ENCODE measurements at places on chromosomes 12 and 14.

GRCh38 chr14:74720526-74720925 lies 7.6 kb downstream of the FCF1 start:
- no peak for DNase-seq

GRCh38 chr14:77436042-77436441 lies 12.7 kb upstream of the NOXRED1 start:
- DNase-seq: no peak

- no peak for DNase-seq
Measured at GRCh38 chr12:109291521-109292341, 17.4 kb downstream of the FOXN4 start.

DNA sequence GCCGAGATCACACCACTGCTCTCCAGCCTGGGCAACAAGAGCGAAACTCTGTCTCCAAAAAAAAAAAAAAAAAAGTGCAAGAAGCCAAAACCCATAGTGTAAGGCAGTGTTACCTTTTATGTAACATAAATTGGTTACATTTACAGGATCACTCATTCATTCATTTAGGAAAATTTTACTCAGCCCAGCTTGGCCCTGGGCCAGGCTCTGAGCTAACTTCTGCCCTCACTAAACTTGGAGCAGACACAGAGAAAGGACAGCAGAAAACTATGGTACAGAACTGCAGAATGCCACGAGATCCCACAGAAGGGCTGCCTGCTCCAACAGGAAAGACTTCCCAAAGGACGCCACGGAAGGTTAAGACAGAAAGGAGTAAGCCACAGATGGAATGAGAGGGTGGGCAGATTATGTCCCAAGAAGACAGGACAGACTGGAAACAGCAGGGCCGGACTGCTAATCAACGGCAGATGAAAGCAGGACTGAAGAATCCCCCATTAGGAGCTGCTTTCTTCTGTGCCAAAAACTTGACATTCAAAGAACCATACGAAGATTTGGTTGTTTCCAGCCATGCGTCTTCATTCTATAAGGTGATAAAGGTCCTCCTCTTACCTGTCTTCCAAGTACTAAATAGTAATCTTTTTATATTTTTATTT lies 18.9 kb downstream of the PPP1R13B start:
- no peak for DNase-seq

GRCh38 chr14:98958048-98958631 lies 313.9 kb downstream of the BCL11B start:
- no peak for DNase-seq

GRCh38 chr12:107235600-107235999 lies 142.3 kb upstream of the CRY1 start:
- no peak for DNase-seq

DNA sequence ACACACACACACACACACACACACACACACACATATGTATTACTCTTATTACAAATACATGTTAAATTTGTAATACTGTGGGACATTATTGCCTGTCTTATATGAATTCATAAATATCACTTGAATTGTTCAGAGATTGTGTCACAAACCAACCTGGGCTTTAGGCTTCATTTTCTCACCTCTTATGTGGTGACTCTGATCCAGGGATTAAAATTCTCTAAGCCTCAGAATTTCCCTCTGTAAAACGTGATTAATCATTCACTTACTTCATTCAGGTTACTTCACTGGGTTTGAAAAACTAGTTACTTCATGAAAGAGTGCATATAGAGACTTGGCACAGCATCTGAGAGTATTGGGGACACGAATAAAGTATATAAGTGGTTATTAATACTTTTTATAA lies 240.3 kb upstream of the PDZRN4 start:
- DNase-seq: no peak

- DNase-seq: no peak
Measured at GRCh38 chr14:58966997-58967396, 221.5 kb upstream of the DAAM1 start.

DNA sequence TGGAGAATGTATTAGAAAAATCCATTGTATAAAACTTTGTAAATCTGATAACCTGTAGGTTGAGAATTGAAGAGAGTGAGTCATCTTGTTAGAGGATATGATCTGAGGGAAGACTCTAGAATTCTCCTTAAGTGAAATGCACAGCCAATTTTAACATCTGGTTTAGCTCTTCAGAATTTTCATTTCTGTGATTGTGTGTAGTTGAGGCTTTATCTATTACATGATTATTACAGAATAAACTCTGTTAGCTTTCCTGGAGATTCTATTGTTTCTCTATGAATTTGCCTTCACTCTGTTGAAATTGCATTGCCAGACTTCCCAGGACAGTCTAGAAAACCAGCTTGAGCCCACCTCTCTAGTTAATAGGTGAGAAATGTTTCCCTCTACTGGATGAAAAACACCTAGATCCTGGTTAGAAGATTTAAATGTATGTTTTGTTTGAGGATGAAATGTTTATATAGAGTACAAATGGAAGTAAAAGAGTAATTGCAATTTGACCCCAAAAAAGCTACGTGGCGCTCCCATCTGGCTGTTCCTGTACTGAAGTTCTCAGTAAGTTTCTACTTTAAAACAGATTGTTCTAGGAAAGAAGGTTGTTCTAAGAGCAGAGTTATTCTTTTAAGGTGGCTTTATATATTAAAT lies 2.9 kb downstream of the NUDT4 start:
- no peak for DNase-seq

GRCh38 chr14:93063393-93063792 lies 52.3 kb downstream of the ITPK1 start:
- DNase-seq: no peak

- no peak for DNase-seq
Measured at GRCh38 chr12:128551266-128551665, 272.5 kb downstream of the SLC15A4 start.

DNA sequence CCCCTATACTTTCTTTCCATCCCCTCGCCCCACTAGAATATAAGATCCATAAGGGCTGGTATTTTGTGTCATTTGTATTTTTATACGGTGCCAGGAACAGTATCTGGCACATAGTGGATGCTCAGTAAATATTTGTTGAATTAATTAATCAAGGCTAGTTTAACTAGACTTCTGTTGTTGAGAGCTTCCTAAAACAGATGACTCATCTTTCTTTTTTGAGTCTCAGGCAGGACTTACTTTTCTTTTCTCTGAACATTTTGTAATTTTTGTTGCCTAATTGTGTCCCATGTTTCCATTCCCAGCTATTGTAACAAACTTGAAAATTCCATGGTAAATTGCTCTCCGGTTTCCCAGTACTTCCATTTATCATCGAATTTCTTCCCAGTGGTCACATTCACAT lies 16.7 kb downstream of the STK38L start:
- DNase-seq: no peak

- DNase-seq: no peak
Measured at GRCh38 chr14:30191639-30192279, 264.1 kb upstream of the PRKD1 start.

- no peak for DNase-seq
Measured at GRCh38 chr12:124827588-124828184, 36.0 kb downstream of the SCARB1 start.

GRCh38 chr14:22448035-22448904 lies 140.8 kb downstream of the DAD1 start:
- DNase-seq: no peak

- no peak for DNase-seq
Measured at GRCh38 chr14:47040550-47040949, 389.0 kb upstream of the RPL10L start.

- no peak for DNase-seq
Measured at GRCh38 chr14:104810316-104810715, 9.4 kb downstream of the ZBTB42 start.

DNA sequence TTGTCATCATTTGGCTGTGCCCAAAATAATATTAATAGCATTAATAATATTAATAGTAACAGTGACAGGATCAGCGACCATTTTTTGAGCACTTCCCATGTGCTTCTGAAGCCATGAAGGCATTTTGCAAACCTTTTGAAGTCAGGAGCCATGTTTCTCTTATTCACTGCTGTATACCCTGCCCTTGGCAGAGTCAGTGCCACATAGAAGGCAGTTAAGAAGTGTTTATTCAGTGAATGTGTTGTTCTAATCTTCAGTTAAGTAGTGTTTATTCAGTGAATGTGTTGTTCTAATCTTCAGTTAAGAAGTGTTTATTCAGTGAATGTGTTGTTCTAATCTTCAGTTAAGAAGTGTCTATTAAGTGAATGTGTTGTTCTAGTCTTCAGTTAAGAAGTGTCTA lies 319.7 kb upstream of the NAV3 start:
- no peak for DNase-seq

- DNase-seq: no peak
Measured at GRCh38 chr12:86735851-86736250, 479.7 kb upstream of the MGAT4C start.

GRCh38 chr12:47234576-47235141 lies 154.9 kb upstream of the AMIGO2 start:
- DNase-seq: no peak

DNA sequence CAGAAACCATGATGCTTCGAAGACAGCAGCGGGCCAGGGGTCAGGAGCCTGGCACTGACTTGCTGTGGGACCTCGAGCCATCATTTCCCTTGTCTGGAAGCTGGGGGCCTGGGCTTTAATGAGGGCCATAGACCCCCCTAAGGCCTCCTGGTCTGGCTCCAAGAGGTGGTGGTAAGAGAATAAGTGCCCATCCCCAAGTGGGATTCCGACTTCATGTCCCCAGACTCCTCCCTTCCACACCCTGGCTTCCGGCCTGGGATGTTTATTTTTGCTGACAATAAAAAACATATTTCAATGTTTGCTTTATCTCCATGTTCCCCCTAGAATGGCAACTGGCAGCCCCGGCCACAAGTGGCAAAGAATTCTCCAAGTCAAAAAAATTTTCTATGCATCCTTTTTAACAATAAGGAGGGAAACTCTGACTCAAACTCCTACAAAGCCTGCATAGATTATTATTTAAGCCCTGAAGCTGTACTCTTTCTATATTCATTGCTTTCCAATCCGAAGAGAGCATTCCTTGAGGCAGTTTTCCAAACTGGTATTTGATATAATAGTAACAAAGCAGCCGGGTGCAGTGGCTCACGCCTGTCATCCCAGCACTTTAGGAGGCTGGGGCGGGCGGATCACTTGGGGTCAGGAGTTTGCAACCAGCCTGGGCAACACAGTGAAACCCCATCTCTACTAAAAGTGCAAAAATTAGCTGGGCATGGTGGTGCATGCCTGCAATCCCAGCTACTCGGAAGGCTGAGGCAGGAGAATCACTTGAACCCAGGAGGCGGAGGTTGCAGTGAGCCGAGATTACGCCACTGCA lies 84.0 kb downstream of the ITPK1 start:
- no peak for DNase-seq

DNA sequence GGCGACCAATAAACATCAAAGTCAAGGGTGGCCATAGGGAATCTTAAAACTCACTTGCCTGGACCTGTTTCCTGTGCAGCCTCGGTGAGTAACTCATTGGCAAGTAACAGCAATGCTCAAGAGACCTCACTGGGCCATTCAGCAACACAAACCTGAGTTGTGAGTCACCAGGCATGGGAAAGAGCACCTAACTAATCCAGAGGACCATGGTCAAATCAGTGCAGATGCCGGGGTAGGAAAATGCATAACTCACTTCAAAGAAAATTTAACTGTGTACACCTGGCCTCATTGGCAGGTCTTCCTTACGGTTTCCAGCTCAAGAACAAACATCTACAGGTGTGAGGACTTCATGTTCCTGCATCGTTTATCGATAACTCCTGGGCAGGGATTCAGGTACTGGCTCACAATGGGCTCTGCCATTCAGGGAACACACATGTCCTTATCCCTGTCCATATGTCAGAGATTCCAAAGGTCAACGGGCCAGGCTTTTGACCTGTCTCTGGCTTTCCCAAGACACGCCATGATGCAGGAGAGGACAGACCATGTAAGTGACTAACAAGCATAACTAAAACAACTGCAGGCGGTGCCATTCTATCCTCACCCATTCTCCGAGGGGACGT lies 211.8 kb downstream of the ANO2 start:
- DNase-seq: no peak

DNA sequence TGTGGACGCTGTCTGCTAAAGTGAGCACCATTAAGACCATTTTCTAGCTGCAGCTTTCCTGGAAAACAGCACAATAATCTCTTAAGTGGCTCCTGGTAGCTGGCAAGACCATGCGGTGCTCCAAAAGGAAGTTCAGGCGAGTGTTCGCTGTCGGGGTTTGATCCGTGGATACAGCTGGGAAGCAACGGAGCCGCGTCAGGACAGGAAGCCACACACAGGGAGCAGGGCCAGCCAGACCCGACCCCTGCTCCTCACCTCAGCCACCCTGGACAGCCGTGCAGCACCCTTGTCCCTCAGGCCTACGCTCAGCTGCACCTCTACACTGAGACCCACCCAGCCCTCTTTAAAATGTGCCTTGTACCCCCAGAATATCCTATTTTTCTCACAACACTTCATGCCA lies 19.4 kb downstream of the ZFYVE21 start:
- DNase-seq: no peak

- no peak for DNase-seq
Measured at GRCh38 chr14:52898496-52898895, 52.4 kb downstream of the FERMT2 start.

GRCh38 chr12:1703771-1704722 lies 13.2 kb downstream of the ADIPOR2 start:
- no peak for DNase-seq

DNA sequence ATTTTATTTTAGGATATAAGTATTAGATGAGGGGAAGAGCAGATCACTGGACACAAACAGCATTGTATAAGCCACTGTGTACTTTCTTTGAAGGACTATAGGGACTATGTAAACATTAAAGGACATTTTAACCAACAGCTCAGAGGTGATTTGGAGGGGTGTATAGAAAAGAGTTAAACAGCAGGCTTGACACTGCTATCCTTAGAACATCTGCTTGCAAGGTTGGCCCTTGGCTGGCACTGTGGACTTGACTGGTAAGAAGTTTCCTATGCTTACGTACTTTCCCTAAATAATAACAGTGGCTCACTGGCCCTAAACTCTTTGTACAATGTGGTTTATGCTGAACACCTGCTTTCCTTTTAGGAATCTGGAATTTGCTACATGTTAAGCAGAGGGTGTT lies 28.7 kb downstream of the ZFYVE26 start:
- DNase-seq: no peak

DNA sequence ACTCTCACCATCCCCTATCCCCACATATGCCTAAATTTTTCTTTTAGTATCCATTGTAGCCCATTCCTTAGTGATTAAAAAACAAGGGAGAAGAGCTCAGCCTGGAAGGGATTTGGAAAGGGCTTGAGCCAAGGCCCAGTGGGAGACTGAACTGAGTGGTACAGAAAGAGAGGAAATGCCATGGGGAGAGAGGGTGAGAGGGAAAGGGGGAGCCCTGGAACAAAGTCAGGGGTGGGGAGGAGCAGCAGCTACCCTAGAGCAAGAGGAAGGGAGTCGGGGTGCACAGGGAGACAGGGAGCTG lies 2.6 kb upstream of the ATN1 start:
- no peak for DNase-seq

GRCh38 chr14:66359500-66359899 lies 126.7 kb upstream of the CCDC196 start:
- DNase-seq: no peak

GRCh38 chr14:89000007-89000942 lies 175.8 kb downstream of the TTC8 start:
- DNase-seq: no peak

- DNase-seq: no peak
Measured at GRCh38 chr14:102902523-102903247, 19.8 kb upstream of the AMN start.

- no peak for DNase-seq
Measured at GRCh38 chr12:92601680-92602079, 101.1 kb upstream of the PLEKHG7 start.

Data from stimulated activated CD4-positive, alpha-beta T cell treated with anti-CD3 and anti-CD28 coated beads, TNF-alpha, amount 100 ng/mL, for 1 hour (primary cell).